ENCODE measurements at places on chromosomes 4 and X.

DNA sequence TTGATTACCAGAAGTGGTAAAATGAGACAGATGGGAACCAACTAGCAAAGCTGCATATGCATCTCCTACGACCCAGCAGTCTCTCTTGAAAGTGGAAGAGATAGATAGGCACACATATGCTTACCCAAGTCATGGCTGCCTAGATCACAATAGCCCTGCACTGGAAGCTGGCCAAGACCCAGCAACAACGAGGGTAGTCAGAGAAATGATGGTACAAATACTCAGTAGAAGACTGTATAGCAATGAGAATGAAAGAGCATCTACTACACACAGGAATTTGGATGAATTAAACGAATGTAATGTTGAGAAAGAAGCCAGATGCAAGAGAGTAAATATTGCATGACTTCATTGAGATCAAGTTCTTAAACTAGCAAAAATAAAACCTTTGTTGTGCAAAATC is 100.3 kb upstream of the FAT1 start:
- no peak for DNase-seq

DNA sequence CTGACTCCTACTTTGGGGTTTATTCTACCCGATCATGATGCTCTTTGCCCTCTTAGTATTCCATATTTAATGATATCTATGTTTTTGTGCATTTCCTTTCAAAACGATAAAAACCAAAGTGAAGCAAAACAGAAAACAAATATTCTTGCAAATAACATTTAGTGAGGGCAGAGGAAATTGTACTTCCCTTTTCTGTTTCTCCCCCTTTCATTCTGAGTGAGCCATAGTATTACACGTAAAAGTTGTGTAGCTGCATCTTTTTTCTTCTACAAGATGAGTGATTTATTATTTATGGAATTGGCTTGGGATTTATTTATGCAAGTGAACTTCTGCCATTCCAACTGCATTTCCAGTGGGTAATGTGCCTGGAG is 109.9 kb downstream of the AFF2 start:
- no peak for DNase-seq

GRCh38 chr4:38606587-38606905 is 57.5 kb upstream of the KLF3 start:
- no peak for DNase-seq

GRCh38 chrX:115606861-115607260 is 45.9 kb downstream of the PLS3 start:
- no peak for DNase-seq

- DNase-seq, result no peak
Observed at GRCh38 chrX:86133761-86134160, 14.5 kb upstream of the DACH2 start.

DNA sequence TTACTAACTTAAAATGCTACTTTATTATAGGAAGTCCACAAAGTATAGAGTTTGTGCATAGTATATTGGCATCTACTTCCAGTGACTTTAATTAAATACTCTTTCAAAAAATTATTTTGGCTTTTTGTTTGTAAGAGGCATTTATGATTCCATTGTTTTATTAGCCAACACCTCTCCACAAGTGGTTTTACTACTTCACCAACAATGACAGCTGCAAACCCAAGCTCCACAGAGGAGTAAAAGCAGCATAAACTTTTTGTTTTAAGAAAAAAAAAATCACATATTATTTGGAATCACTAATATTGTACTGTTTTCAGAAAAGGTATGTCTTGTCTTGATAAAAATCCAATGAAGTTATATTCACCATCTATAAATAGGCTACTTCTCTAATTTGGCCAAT is 88.5 kb downstream of the FIP1L1 start:
- no peak for DNase-seq
